ENCODE measurements at places on chromosomes 2 and 18. TPM values are rescaled to one million over a fixed set of nuclear protein-coding genes. Genes with fewer than 3 reads are reported as not detected.

DNA sequence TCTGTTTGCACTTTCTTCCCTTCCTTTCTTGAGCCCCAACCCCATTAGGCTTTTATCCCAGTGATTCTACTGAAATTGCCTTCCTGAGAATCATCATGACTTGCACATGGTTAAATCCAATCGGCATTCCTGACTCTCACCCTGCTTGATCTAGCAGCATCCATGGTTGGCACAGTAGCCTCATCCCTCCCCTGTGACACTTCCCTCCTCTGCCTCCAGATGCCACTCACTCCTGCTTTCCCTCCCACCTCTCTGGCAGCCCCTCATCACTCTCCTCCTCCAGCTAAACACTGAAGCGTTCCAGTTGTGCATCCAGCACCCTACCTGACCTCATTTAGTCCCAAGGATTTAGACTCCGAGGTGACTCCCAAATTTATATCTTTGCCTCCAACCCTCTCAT lies 114.7 kb downstream of the GALNT14 start:
- no peaks in the 10 kb centered on the region for H3K36me3 ChIP-seq
- H3K4me1 ChIP-seq: no peaks in the 10 kb centered on the region
- H3K27ac ChIP-seq: no peak overlapping the region

DNA sequence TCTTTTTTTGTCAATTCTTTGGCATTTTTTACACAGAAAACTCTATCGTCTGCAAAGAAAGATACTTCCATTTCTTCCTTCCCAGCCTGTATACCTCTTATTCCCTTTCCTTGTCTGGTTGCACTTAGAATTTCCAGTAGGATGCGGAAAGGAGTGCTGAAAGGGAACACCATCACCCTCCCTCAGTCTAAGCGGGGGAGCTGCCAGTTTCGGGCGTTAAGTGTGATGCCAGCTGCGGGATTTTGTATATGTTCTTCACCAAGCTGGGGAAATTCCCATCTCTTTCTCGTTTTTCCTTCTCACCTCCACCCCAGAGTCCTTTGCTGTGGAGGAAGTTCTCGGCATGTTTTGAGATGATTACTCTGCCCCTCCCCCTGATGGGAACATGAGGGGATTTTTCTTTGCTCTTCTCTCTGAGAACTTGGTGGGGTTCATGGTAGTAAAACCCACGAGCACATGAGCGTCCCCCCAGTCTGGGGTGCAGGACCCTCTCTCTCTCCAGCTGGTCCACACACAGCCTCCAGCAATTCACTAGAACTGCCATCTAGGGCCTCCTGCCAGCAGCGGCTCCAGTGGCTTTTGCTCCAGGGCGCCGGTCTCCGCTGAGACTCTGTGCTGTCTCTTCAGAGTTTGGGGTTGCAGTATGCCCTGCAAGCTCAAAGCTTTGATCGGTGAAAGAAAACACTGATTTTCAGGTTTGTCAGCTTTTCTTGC lies 15.5 kb downstream of the AQP12A start:
- DNase-seq: no peak
- no peak overlapping the region for H3K4me3 ChIP-seq
- no peaks in the 10 kb centered on the region for H3K4me1 ChIP-seq
- no peak overlapping the region for H3K27ac ChIP-seq
- no peaks in the 10 kb centered on the region for H3K36me3 ChIP-seq
- no peaks in the 10 kb centered on the region for H3K27me3 ChIP-seq

GRCh38 chr18:12236934-12237832 lies 17.0 kb upstream of the CIDEA start:
- no peaks in the 10 kb centered on the region for H3K4me1 ChIP-seq
- H3K27ac ChIP-seq: no peak overlapping the region
- peak; percentile 46 for DNase-seq
- no peak overlapping the region for H3K4me3 ChIP-seq
- H3K27me3 ChIP-seq: no peaks in the 10 kb centered on the region

GRCh38 chr2:45554742-45555140 lies 56.3 kb downstream of the SRBD1 start:
- no peak for DNase-seq
- H3K4me3 ChIP-seq: no peak overlapping the region
- no peaks in the 10 kb centered on the region for H3K27me3 ChIP-seq
- no peaks in the 10 kb centered on the region for H3K4me1 ChIP-seq

DNA sequence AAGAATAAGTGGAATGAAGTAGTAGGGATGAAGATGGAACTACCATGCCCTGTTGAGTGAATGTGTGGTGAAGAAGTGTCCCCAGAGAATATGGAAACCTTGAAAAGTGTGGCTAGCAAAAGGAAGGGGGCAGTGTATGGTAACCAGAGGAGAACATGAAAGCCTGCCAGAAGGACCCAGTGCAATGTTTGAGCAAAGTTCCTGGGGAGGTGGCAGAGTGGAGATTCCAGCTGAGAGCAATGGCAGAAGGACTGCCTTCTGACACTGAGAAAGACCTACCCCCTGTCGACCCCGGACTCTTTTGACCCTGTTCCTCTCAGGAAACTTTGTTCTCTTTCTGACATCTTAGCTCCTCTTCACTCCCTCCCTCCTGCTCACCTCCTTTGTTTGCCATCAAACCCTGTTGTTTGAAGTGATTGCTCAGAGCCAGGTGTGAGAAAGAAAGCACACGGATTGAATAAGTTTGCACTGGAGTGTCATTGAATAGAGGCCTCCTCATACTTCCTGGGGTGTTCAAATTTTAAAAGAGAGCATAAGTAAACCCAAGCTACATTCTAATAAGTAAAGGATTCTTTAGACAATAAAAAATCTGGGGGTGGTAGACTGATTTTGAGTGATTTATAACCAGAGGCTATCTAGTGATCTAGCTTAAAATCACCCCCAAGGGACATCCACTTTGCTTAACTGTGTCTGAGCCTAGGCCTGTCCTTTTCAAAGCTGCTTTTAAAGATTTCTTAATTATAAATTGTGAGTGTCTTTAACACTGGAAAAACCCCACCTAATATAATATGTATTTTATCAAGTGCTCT lies 57.1 kb downstream of the TRIB2 start:
- H3K36me3 ChIP-seq: no peaks in the 10 kb centered on the region
- no peak for DNase-seq
- H3K27me3 ChIP-seq: no peaks in the 10 kb centered on the region
- H3K4me1 ChIP-seq: no peaks in the 10 kb centered on the region
- peak overlapping the region; percentile 41 for H3K27ac ChIP-seq

GRCh38 chr2:22904126-22904684 lies 480.8 kb upstream of the KLHL29 start:
- H3K27me3 ChIP-seq: no peaks in the 10 kb centered on the region
- DNase-seq: peak; percentile 15
- H3K36me3 ChIP-seq: no peaks in the 10 kb centered on the region

GRCh38 chr2:202653890-202654289 lies 19.1 kb downstream of the FAM117B start:
- no peak overlapping the region for H3K4me3 ChIP-seq
- H3K4me1 ChIP-seq: peaks cover 2% of the 10 kb centered on the region
- no peaks in the 10 kb centered on the region for H3K27me3 ChIP-seq
- DNase-seq: no peak
- no peak overlapping the region for H3K27ac ChIP-seq

- no peaks in the 10 kb centered on the region for H3K4me1 ChIP-seq
- H3K36me3 ChIP-seq: no peaks in the 10 kb centered on the region
- H3K4me3 ChIP-seq: no peak overlapping the region
- H3K27me3 ChIP-seq: no peaks in the 10 kb centered on the region
Observed at GRCh38 chr2:38856165-38856564, 19.6 kb downstream of the DHX57 start.

DNA sequence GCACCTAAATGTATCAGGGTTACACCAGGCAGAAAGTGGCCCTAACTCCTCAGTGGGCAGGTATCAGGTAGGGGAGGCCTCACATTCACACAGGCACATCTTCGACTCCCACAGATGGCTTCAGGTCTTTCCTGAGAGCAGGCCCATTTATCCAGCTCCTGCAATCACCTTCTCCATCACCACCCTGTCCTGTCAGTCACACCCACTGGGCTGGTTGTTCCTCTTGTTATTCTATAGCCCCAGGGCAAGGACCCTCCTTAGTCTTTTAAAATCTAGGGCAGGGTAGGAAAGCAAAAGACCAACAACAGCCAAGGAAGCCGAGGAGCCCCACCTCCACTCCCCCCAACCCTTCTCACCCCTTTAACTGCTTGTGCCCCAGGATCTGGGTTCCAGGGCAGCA lies 9.1 kb upstream of the HOXD4 start:
- no peaks in the 10 kb centered on the region for H3K27me3 ChIP-seq
- peaks cover 8% of the 10 kb centered on the region for H3K4me1 ChIP-seq
- H3K4me3 ChIP-seq: no peak overlapping the region

DNA sequence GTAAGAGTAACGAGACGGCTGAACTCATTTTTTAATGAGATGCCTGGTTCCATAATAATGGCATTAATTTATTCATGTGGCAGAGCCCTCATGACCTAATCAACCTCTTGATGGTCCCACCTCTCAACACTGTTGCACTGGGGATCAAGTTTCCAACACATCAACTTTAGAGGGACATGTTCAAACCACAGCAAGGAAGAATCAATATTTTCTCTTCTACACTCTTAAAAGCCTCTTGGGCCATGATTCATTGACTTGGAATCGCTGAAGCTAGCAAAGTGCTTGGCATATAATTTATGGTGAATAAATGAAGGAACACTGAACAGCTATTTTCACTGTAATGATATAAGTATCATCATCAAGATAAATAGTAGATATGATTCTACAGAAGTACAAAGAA lies 333.0 kb downstream of the TNS1 start:
- H3K27me3 ChIP-seq: no peaks in the 10 kb centered on the region
- no peak for DNase-seq
- no peaks in the 10 kb centered on the region for H3K36me3 ChIP-seq
- H3K27ac ChIP-seq: no peak overlapping the region
- H3K4me1 ChIP-seq: no peaks in the 10 kb centered on the region

INHBB gene
- total RNA-seq: 18.1 TPM

Measured in uterus (tissue), 4 donors.